ENCODE measurements at places on chromosomes 16 and 17.
A peak's percentile ranks its signal among the peaks of the same experiment; 100 is the strongest.

DNA sequence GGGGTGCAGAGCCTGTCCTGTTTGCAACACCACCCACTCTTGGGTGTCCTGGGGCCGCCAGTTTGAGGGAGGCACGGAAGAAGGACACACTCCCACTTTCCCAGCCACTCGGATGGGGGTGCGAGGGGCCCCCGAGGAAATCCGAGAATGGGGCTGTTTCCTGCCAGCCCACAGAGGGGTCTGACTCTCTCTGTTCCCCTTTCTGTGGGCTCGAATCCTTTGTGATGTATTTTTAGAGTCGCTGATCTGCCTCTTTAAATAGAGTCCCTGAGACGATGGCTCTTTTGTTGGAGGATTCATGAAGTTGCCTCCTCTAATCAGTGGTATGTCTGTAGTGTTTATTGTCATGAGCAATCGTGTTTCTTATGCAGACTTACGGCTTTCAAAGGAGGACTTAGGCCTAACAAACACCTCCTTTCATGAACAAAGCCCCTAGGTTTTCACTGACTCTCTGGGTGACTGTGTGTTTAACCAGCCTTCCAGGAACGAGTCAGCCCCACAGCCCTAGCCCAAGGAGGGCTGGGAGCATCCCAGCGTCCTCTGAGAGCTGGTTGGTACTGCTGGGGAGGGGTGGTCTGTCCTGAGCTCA lies 29.1 kb downstream of the CIBAR2 start:
- peak; percentile 52 for DNase-seq

DNA sequence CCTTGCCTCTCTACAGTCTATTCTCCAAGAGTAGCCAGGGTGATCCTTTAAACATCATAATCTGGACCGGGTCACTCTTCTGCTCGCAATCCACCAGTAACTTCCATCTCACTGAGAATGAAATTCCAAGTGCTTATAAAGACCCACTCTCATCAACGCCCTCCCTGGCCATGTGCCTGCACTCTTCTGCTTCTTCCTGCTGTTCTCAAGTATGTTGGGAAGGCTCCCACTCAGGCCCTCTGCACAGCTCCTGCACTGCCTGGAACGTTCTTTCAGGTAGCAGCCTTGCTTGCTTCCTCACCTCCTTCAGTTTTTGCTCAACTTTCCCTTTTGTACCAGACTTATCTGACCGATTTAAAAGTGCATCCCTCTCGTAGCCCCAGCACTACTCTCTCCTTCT lies 44.4 kb downstream of the BRD7 start:
- no peak for DNase-seq

DNA sequence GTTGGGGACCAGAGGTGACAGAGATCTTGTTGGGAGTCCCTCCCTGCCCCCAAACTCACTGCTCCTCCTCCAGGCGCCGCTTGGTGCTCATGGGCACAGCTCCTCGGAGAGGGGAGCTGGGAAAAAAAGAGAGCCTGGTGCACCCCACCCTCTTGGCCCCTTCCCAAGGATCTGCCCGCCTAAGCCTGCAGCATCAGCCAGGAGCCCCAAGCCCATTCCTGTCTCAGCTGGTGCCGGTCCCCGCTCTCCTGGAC lies 400 bp downstream of the HCFC1R1 start:
- DNase-seq, result no peak

DNA sequence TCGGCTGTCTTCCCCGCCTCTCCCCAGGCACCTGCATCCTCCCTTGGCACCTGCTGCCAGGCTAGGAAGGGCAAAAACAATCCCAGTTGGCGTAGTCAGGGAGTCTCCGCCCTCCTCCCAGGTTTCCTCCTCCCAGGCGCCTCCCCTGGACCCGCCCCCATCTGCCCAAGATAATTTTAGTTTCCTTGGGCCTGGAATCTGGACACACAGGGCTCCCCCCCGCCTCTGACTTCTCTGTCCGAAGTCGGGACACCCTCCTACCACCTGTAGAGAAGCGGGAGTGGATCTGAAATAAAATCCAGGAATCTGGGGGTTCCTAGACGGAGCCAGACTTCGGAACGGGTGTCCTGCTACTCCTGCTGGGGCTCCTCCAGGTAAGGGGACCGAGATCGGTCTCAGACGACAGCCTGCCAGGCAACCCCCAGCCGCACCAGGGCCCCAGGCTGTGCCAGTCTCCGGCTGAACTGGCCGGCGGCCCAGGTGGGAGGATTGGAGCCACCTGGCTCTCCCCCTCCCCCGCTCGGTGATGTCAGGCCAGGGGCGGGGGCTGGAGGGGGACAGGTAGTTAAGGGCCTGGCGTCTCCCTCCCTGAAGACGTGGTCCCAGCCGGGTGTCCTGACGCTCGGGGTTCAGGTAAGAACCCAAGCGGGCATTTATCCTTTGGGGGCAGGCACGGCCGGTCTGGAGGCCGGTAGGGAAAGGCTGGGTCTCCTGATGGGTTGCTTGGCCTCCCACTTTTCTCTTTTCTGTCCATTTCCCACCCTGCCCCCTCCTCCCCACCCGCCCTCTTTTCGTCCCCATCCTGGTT lies at the start of gene GRB7:
Gene GRB7, plus strand, starts transcription at position 179 of the 808 bp plus-strand sequence. CDS start 4,364 bp downstream, outside the sequence.
- no peak for DNase-seq

GRCh38 chr16:8589057-8589899 lies 1.0 kb downstream of the TMEM114 start:
- DNase-seq, result no peak
